ENCODE measurements at places on chromosomes 11 and 22.

- no peak for DNase-seq
These were observed 242.1 kb upstream of the KIRREL3 start for GRCh38 chr11:127242676-127243075.

- DNase-seq: no peak
These were observed 8.2 kb downstream of the GGT5 start for GRCh38 chr22:24236656-24237055.

DNA sequence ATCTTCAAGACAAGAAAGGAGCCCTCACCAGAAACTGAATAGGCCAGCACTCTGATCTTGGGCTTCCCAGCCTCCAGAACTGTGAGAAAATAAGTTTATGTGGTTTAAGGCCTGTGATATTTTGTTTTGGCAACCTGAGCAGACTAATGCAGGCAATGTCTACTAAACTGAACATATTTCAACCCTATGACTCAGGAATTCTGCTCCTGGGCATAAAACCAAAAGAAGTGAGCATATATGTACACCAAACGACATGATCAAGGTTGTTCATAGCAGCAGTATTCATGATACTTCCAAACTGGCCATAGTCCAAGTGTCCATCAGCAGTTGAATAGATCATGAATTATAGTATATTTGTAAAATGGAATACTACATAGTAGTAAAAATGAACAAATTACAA lies 29.0 kb downstream of the CSNK2A3 start:
- DNase-seq: no peak

DNA sequence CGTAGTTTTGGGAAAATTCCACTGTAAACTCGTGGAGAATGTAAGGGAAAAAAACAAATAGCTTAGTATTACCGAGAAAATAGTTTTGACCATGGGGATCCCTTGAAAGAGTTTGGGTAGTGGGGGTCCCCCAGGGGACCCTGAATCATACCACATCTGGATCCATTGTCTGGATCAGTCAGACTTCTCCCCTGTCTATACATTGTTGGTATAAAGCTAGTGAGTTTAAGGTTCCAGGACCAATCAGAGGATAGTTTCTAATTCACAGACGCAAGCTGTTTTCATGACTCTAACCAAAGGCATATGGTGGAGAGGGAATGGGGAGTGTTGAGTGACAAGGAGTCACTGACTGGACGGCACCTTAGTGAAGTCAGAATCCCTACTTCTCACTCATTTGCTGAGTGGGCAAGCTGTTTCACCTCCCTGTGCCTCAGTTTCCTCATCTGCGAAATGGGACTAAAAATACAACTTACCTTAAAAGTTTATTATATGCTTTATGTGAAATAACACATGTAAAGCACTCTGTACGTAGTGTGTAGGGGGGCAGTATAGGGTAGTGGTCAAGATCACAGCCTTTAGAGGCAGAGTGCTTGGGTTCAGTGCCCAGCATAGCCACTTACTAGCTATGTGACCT lies 90.2 kb downstream of the TRAF6 start:
- no peak for DNase-seq

DNA sequence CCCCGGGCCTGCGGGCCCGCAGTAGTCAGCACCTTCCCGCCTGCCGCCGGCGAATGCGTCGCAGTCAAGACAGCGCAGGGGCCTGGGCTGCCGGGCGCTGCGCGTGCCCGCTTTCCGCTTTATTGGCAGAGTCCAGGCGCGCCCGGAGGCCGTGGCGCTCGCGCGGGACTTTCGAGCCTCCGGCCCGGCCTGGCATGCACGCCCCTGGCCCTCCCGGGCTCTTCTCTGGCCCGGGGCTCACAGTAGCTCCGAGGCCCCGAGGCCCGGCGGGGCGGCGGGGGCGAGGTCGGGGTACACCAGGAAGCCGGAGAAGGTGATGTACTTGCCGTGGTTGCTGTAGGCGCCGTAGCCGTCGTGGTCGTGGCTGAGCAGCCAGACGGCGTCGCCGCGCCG lies 3.1 kb downstream of the FAM180B start:
- no peak for DNase-seq

- DNase-seq: no peak
These were observed 140.8 kb upstream of the ZBED5 start for GRCh38 chr11:10998674-10999073.

DNA sequence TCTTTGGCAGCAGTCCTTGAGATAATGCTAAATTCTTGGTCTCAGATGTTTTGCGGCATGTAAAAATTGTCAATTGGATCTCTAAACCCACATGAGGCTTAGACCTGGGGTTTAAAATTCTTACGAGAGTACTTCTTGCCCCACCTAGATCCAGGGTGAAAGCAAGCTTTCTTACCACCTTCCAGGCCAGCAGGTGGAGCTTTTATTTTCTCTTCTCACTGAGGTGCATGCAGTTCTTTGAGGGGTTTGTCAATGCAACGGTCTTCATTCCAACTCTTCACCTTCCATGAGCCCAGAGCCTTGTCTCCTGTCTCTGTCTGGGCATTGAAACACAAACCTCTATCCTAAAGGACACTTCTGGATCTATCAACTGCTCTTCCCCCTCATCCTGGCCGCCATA lies 154.1 kb downstream of the MYO18B start:
- DNase-seq: no peak

DNA sequence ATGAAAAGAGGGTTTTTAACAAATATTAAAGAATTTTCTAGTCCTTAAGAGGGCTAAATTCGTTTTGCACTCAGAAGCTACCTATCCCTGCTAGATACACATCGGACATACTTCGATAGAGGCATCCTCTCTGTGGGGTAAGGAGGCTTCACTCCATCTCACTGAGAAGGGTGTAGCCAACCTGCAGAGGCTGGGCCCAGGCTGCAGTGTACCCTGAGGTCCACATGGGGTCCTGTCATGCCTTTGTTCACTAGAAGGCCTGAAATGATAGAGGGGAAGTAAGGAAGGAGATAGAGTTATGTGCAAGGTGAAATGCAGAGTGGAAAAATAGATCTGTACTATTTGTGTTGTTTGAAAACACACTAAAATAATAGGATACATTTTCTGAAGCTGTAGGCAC lies 45.6 kb downstream of the IGSF9B start:
- no peak for DNase-seq

GRCh38 chr11:15622231-15622890 lies 507.6 kb downstream of the INSC start:
- DNase-seq: no peak

DNA sequence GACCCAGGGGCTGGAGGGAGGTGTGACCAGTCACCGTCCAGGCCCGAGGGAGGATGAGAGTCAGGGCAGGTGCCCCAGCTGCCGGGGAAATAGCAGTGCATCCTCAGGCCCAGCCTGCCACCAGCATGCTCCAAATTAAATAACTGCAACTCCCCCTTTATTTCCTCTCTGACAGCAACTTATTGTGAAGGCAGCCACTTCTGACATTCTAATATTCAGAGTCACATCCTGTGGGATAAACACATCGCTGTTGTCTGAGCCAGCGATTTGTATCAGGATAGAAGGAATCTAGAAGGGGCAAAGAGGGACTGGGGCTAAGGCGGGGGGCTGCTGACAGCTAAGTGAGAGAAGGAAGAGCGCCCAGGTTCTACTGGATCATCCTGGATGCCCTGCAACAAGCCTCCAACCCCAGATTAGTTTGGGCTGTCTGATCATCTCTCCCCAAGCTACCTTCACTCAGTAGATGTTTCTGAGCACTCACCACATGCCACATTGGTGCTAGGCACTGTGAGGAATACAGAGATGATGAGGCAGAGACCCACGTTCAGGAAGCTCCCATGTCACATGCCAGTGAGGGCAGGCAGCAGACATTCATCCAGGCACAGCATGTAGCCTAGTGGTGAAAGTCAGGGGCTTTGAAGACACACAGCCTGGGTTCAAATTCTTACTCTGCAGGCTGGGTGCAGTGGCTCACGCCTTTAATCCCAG lies 214.1 kb downstream of the BUD13 start:
- DNase-seq: no peak

DNA sequence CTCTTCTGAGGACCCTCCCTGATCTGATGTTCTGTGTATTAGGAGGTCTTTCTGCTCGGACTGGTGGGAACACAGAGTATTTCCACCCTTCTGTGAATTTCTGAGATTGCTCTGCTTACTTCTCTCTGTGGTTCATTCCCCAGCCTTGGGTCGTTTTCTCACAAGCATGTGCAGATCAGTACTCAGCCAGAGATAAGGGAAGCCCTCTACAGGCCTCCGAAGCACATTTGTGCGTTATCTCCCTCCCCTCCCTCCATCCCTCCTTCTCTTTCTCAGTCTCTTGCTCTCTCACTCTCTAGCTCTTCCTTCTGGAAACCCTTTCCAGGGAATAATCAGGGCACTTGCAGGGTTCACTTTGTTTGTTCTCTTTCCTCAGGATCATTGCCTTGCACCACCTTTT lies 35.2 kb upstream of the TUB start:
- no peak for DNase-seq

DNA sequence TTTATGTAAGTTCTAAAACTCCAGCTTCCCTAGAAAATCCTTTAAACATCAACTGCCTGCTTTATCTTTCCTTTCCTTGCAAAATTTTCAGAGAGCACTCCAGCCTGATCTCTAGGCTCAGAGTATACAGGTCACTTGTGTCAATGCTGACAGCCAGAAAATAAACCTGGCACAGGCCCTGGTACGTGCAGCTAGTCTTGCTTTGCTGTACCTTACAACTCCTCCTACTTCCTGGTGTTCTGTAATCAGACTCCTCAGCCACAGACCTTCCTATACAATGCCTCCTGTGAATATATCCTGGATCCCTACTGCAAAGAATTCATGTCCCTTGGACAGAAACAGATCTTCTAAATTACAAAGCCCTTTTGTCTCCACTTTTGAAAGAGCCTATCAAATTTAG lies 24.2 kb upstream of the TMEM123 start:
- no peak for DNase-seq

GRCh38 chr11:76671237-76671592 lies 668 bp upstream of the LRRC32 start:
- no peak for DNase-seq

DNA sequence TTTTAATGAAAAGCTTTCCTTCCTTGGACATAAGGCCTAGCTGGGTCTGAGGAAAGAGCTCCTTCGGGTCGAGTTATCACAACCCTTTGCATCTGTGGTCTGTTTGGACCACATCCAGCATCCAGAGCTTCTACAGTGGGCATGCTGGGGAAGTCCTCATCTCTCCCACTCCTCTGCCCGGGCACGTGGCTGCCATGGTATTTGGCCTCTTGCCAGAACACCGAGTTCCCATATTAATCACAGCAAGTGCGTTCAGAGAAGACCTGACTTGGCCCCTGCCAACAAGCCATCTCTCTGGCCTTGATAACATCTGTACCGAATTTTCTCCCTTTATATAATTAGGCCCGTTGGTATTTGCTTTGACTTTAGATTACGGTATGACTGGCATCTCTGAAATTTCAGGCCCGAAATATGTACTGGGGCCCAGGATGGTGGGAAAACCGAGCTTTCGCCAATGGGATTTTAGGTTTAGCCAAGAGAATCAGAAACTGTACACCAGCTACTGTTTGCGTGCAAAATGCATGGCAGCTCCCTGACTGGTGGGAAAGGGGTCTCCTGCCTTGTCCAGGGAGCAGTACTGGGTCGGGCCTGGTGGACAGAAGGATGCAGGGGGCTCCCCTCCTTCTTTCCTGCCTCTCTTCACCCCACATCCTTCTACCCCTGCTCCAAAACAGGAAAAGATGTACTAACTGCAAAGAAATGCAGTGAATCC lies 90.0 kb downstream of the MICAL2 start:
- DNase-seq: no peak

- no peak for DNase-seq
These were observed 31.7 kb upstream of the RRAS2 start for GRCh38 chr11:14390669-14391068.

DNA sequence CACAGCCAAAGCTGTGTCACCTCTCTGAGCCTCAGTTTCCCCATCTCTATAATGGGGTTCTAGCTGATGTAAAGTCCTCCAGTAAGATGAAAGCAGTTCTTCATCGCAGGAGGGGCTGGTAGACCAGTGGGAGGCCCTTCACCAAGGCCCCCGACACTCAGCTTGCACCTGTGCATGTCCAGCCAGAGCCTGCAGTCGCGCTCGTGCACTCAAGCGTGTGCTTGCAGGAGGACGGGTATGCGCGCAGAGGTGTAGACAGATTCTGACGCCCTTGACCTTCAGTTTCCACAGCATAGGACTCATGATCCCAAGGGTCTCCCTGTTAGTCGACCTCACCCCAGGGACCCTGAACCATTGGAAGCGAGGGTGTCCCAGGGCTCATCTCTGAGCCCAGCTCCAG lies 633.7 kb downstream of the TBC1D22A start:
- no peak for DNase-seq

DNA sequence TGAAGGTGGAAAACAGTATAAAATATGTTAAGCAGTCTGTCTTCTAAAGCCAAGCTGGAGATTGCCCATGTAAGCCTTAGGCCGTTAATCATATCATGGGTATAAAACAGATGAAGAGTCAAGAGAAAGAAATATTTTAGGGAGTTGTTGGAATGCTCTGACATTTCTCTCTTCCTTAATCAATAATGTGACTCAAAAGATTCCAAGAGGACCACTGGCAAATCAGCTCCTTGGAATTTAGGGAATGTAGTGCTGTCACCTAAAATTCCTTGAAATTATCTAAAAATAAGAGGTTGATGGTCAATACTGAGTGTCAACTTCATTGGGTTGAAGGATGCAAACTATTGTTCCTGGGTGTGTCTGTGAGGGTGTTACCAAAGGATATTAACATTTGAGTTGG lies 525.9 kb downstream of the KCNA4 start:
- DNase-seq: no peak

GRCh38 chr11:73384872-73385689 lies 8.9 kb downstream of the RELT start:
- DNase-seq: no peak

- no peak for DNase-seq
These were observed 605 bp upstream of the FDX1 start for GRCh38 chr11:110428956-110429730.

DNA sequence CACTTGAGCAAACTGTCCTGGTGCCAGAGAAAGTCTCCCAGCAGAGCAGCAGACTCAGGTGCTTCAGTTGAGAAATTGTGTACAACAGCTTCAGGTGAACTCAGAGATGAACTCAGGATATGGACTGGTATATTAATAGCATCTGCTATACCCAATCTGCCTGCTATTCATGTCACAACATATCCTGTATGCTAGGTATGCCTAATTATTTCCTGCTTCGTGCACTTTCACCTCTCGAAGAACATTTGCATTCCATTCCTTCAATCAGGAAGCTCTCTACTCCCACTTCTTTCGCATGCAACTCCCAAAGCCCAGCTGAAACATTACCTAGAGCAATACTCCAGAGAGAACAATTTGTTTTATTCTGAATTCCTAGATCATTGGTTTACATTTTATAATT lies 207.7 kb downstream of the KCNA4 start:
- DNase-seq: no peak

GRCh38 chr11:27540051-27540450 lies 33.5 kb upstream of the LIN7C start:
- DNase-seq: no peak

GRCh38 chr11:15278128-15278527 lies 163.4 kb downstream of the INSC start:
- no peak for DNase-seq

DNA sequence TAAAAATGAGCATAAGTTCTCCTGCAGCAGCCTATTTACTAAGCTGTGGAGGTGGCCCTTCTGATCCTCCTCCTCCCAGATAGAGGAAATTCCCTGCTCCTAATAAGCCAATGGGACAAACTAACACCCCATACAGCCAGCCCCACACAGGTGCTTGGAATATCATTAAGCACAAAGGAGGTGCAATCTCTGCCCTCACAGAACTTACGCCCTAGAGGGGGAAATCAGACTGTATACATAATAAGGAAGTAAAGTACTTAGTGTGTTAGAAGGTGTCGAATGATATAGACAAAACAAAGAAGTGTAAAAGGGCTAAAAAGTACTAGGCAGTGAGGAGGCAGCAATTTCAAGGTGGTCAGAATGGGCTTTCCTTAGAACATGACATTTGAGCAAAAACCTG lies 5.8 kb downstream of the MS4A12 start:
- DNase-seq: no peak

- DNase-seq: no peak
These were observed 4.7 kb upstream of the TSSC4 start for GRCh38 chr11:2395856-2396255.

Data from activated CD8-positive, alpha-beta memory T cell treated with anti-CD3 and anti-CD28 coated beads for 24 hours (primary cell).